ENCODE measurements at places on chromosomes 1 and 21. TPM values are rescaled to one million over a fixed set of nuclear protein-coding genes. Genes with fewer than 3 reads are reported as not detected.
A peak's percentile ranks its signal among the peaks of the same experiment; 100 is the strongest.

DNA sequence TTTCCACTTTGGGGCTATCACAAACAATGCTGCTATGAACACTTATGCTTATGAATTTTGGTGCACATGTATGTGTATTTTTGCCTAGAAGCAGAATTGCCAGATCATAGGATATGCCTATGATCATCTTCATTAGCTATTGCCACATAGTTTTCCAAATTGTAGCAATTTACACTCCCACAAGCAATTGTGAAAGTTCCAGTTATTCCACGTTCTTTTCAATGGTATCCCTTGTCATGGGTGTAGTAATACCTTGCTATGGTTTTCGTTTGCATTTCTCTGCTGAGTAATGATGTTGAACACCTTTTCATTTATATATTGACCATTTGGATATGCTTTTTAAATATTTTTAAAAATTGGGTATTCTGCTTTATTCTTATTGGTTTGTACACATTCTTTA is 82.6 kb downstream of the MTR start:
- no peak for DNase-seq

DNA sequence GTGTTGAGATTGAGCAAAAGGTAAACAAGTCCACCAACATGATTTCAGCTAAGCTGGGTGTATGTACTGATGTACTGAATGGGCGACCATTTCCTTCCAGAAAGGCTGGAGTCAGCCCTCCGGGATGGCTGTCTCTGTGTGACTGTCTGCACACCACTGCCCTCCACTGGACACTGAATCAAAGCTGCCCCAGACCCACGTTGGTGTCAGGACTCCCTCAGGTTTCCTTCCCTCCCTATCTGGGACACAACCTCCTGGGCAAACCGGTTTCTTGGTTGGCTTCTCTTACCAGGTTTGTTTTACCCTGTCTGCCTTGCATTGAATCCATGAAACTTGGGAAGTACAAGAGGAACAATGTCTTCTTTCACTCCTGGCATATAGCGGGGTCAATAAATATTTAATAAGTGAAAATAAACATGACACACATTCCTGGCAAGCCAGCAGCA is 5.3 kb upstream of the SRP9 start:
- DNase-seq: peak; percentile 96

DNA sequence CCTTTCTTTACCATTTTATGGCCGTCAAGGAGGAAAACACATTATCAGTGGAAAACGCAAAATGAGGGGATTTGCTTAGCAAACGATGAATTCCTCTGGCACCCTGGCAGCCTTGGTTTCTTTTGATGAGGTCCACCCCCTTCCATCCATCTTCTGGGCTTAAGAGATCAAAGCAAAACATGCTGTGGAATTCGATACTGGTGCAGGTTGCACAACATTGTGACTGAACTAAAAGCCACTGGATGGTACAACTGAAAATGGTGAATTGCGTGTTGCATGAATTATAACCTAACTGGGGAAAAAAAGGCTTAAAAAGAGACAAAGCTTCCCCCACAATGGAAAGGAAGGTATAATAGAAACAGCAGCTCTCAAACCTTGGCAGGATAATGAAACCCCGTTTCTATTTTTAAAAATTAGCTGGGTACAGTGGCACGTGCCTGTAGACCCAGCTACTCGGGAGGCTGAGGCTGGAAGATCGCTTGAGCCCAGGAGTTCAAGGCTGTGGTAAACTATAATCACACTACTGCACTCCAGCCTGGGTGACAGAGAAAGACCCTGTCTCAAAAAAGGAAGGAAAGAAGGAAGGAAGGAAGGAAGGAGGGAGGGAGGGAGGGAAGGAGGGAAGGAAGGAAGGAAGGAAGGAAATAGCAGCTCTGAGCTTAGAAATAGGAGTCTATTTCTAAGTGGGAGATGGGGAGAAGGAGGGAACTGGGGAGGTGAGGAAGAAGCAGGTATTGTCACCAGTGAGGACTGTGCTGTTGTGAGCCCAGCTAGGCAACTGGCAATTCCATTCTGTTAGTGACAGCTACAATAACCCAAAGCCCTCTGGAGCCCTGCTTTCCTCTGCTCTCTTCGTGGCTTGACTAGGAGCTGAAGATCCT is 29.0 kb upstream of the LGALS8 start:
- DNase-seq: no peak

DNA sequence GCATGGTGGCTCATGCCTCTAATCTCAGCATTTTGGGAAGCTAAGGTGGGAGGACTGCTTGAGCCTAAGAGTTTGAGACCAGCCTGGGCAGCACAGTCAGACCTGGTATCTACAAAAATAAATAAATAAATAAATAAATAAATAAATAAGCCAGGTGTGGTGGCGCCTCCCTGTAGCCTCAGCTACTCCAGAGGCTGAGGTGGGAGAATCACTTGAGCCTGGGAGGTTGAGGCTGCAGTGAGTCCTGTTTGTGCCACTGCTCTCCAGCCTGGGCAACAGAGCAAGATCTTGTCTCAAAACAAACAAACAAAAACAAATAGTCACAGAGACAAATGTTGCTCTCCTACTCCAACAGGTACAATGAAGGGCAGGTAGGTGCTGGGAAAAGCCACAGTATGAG is 242.4 kb upstream of the POU3F1 start:
- DNase-seq: no peak

The CLDN17 gene
- not detected for total RNA-seq

GRCh38 chr1:8171751-8172464 is 145.8 kb upstream of the ERRFI1 start:
- peak; percentile 2 for DNase-seq

GRCh38 chr1:34640654-34641401 is 114.0 kb upstream of the GJB5 start:
- DNase-seq: no peak

GRCh38 chr21:45511661-45512431 is 30.4 kb downstream of the SLC19A1 start:
- no peak for DNase-seq

The NBPF10 gene
- 2.6 TPM for total RNA-seq
